ENCODE measurements at places on chromosomes 5 and 9. TPM values are rescaled to one million over a fixed set of nuclear protein-coding genes. Genes with fewer than 3 reads are reported as not detected.

GRCh38 chr9:71911908-71912335 is 483 bp downstream of the C9orf85 start:
- DNase-seq, result no peak

DNA sequence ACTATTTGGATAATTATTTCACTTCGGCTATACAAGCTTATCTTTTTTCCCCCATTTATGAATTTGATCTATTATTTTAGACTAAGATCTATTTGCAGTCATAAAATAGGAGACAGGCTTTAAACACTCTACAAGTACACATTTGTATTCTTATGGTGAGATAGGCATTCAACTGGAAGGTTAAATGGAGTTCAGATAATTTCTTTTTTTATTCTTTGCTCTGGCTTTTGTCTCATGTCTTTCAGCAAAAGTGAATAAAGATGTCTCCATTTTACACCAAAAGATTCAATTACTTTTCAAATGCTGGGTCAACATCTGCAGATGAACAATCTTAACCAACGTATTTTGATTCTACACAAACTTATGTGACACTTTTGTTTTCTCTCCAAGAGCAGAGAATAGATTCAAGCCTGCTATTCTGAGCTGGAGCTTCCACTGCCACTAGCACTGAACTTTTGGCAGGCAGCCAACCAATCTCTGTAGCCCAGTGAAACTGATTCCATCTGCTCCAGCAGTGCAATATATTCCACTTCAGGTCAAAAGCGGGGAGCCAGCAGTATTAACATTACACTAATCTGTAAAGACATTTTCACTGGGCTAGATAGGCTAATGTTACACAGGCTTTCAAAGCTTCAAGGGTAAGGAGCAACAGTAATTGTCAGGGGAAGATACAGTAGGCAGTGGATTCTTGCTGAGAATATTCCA is 452.0 kb upstream of the ZNF608 start:
- DNase-seq, result peak; percentile 34

DNA sequence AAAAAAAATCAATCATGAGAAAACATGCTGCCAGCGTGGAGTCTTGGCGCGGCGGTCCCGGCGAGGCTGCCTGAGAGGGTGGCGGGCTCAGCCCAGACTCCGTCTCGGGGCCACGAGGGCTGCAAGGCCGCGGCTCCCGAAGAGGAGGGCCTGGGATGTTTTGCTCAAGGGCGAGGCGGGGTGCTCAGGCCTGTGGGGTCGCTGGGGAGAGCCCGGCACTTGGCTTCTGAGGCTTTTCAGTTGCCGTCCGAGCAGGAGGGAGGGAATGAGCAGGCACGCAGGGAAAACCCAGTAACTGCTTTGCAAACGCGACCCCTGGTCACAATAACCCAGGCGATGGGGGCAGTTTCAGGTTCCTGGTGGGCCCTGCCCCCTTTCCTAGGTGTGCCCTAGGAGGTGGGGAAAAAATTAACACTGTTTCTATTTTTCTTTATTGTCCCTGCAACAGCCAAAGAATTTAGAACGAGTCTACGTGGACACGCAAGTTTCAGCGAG is 3.2 kb upstream of the IRX2 start:
- peak; percentile 59 for DNase-seq

DNA sequence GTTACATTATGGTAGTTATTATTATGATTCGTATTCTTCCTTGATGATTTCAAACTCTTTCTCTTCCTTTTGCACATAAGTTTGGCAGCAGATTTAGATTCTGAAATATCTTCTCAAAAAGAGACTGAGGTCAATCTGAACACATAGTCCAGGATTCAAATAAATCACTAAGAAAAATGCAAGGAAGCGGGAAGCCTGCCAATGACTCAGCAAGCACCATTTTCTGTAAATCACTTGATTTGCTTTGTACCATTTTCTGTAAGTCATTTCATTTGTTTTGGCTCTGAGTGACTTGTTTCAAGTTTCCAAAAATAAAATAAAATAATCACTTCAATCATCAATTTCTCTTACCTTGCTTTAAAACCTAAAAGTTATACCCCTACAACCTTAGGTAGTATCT is 24.6 kb upstream of the GLIS3 start:
- DNase-seq, result no peak

DNA sequence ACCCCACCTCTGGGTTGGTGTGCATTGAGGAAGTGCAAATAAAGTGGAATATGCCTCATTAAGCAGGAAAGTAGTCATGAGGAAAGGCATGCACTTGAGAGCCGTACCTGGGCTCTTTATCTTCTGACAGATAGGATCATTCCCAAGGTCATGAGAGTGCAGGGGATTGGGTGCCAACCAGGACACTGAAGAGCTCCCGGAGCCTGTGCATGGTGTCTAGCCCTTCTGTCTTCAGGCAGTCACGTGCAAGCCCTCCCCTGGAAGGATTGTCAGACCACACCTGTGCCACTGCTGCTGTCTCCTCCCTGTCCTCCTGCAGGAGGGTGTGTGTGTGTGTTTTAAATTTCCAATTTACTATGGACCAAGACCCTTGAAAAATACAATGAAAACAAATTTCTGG is 69.6 kb downstream of the PDE8B start:
- no peak for DNase-seq

GRCh38 chr5:68424799-68425537 is 209.4 kb downstream of the PIK3R1 start:
- no peak for DNase-seq

- DNase-seq, result no peak
These were observed 213.8 kb upstream of the DAP start for GRCh38 chr5:10974850-10975249.

DNA sequence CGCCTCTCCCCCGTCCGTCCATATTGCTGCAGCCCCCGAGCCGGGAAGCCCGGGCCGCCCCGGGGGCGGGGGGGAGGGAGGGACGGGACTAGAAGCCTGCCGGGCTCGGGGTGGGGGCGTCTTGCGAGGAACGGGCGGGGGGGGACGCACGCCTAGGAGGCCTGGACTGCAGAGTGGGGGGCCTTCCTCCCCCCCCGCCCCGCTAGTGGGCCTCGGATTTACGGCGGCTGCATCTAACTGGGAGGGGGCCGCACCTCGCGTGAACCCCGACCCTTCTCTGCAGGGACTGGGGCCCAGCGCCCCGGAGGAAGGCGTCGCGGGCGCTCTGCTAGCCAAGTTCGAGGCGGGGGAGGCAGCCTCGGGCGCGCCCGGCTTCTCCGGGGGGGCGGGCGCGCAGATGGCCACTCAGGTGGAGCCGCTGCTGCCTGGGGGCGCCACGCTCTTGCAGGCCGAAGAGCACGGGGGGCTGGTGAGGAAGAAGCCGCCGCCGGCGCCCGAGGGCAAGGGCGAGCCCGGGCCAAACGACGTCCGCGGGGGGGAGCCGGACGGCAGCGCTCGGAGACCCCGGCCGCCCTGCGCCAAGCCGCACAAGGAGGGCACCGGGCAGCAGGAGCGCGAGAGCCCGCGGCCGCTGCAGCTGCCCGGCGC is at the start of gene LARP1:
Gene LARP1, plus strand, starts transcription at position 17 of the 648 bp plus-strand sequence. Its CDS starts 381 bp downstream, at position 398.
- DNase-seq, result peak; percentile 70

GRCh38 chr5:98774192-98775033 is 950 bp downstream of the RGMB start:
- peak; percentile 87 for DNase-seq

- DNase-seq, result no peak
These were observed 102.1 kb downstream of the FANCC start for GRCh38 chr9:95215336-95215898.

GRCh38 chr9:133151601-133152525 is 11.9 kb downstream of the GBGT1 start:
- DNase-seq, result no peak

DNA sequence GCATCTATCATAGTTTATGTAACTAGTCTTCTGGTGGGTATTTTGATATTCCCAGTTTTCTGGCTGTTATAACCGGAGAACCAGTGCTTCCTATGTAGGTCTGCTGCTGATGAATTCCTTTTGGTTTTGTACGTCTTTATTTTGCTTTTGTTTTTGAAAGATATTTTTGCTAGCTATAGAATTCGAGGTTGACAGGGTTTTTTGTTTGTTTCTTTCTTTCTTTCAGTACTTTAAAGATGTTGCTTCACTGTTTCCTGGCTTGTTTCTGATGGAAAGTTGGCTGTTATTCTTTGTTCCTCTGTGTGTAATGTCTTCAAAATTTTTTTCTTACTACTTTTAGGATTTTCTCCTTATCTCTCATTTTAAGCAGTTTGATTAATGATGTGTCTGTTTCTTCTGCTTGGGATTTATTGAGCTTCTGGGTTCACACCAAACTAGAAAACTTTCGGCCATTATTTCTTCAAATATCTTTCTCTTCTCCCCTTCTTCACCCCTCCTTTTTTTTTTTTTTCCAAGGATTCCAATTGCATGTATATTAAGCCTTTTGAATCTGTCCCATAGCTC is 27.5 kb downstream of the ZNF618 start:
- DNase-seq, result no peak

DNA sequence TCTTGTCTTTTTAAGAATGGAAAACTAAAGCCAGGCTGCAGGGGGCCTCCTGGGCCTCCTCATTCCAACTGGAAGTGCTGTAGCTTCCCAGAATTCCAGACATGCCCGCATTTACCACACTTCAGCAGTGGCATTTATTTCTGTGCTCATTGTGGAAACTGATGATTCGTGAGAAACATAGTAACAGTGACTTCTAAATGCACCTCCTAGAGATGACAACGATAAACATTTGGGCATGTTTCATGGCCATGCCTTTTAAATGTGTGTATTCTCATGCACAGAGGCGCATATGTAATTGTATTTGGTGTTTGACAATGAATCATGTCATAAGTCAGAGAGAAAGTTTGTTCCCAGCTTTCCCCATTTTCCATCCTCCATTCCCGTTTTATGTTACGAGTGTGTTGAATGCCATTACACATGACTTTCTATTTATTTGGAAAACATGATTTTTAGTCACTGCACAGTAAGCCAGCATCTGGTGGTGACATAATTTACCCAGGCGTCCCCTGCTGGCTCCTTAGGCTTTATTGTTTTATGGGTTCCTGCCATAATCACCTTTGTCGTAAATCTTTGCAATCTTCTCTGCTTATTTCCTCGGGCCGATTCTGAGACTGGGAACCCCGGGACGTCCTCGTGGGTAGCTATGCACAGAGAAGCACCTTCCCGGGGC is 68.8 kb upstream of the FCN2 start:
- DNase-seq, result peak; percentile 86

DNA sequence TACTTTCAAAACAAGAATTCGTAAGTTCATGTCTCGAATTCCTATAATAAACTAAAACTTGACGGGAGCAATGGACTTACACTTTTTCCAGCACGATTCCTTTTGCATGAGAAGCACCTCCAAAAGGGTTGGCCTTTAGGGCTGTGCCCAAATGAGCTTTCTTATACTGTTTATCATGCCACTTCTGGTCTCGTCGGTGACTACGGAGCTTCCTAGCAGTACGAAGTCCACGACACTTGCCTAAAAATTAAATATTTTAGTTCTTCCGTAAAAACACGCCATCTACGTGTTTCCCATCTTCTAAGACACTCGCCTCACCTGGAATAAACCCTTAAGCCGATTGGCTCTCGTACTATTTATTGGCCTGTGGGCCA is 554 bp downstream of the RPS23 start:
- DNase-seq, result no peak

DNA sequence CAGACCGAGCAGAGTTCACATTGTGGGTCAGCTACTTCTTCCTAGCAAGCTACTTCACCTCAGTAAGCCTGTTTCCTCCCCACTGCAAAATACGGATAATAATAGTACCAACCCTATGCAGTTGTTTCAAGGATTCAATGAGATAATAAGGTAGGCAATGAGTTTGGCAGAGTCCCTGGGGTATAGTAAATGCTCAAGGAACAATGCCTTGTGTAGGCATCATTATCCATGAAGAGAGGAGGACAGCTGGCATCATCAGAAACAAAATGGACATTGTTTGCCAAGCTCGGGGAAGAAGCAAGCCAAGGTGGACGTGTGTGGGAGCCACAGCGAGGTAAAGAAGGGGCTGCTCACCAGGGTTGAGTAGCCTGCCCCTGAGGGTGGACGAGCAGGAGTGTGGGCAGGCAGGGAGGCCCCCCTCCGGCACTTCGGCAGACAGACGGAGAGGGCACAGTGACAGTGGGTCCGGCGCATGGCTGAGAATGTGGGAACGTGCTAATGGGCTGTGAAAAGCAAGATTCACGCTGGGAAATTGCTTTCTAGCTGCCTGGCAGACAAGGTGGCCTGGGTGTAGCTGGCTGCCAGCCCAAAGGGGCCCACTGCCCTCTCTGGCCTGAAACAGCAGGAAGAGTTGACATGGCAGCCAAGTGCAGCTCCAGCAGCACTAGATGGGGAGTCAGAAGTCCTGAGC is 10.1 kb downstream of the CAMK2A start:
- DNase-seq, result no peak

Gene SPATA31E1
- not detected for total RNA-seq

Gene SLC6A19
- not detected for total RNA-seq

Gene GLRA1
- total RNA-seq, result not detected

Gene TMEM215
- not detected for total RNA-seq

Gene CCNI2
- total RNA-seq, result not detected

Gene PRDM9
- not detected for total RNA-seq

Gene RBM22
- 52.4 TPM for total RNA-seq

Gene ALDH1A1
- not detected for total RNA-seq

Gene SPINK7
- total RNA-seq, result not detected

Gene LSM11
- 10.7 TPM for total RNA-seq

Gene DENND1A
- total RNA-seq, result 48.1 TPM

Measured in neural progenitor cell (in vitro differentiated cells).